ENCODE measurements at places on chromosomes 6 and 20.

DNA sequence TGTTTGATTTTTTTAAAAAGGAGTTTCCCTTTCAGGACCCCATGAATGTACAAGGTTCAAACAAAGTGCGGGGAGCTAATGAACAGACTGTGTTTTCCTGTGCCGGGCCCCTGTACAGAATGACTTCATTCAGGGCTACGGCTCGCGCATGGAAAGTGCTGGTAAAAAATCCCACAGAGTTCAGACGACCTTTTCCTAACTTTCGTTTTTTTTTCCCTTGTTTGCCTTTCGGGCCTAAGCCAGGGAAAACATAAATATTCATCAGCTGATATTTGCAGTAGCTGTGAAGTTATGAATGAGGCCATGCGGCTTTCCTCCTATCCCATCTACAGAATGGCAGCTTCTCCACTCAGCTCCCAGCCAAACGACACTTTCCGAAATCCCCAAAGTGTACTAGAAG is 74.0 kb downstream of the HAO1 start:
- peak; percentile 74 for ATAC-seq

- peak; percentile 98 for ATAC-seq
Measured at GRCh38 chr6:133568970-133569889, 319.7 kb upstream of the TCF21 start.

GRCh38 chr6:22141241-22141745 is 155.5 kb downstream of the PRL start:
- peak; percentile 43 for ATAC-seq

GRCh38 chr6:161984713-161985112 is 710.9 kb upstream of the AGPAT4 start:
- no peak for ATAC-seq

DNA sequence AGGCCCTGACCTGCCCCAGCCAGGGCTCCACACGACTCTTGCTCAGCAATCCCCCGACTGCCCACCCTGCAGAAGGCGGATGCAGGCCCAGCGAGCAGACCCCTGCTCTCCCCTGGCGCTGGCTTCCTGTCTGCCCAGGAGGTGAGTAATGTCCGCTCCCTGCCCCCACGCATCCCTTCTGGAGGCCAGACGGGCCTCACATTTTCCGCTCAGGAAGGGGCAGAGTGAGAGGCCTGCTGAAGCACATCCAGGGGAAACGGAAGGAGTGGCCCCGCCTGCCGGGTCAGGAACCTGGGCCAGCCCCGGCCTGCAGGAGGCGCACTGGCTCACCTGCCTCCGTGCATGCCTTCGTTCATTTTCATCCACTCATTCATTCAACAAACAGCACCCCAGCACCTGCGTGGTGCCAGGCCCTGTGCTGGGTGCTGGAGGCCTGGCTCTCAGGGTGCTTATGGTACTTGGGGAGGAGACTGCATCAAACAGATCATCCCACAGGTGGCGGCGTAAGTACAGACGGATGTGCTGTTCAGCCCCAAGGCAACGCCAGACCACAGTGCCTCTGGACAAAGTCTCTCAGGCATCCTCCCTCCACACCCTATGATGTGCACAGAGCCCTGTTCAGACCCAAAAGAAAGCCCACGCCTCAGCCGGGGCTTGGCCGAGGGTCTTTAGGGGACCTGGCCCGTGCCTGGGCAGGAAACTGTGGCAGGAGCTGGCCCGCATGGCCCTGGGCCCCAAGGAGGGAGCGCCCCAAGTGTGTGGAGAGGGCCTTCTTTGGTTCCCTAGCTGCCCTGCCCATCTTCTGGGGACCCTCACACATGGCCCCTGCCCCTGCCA is 112.1 kb downstream of the ASXL1 start:
- no peak for ATAC-seq

DNA sequence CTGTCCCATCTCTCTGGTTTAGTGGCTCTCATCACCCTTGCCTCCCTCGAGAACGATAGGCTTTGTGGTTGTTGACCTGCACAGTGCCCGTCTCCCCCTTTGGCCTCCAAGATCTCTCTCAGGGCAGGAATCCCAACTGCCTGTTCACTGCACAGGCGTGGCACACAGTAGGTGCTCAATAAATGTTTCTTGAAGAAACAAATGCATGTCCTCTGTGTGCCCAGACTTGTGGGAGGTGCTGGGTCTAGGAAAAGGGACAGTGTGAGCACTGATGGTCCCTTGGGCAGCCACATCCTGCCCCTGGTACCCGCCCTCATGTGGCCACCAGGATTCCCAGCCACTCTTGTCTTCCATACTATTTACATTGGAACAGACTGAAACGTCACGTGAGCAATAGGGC is 2.6 kb upstream of the BPIFB6 start:
- no peak for ATAC-seq

DNA sequence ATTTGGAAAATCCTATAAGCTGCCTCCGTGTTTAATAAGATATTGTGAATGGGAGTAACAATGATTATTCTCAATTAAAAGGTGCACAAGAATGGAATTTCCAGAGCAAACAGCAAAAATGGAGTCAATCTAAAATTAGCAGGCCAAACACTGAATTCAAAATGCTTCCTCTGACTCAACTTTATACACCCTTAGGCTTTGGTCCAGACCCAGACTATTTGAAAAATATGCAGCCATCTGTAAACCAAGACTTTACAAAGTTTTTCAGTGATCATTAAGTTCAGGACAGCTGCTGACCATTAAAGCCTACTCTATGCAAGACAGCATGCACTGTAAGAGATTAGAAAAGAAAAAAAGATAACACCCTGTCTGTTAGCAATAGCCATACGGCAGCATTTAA is 39.4 kb upstream of the CCN6 start:
- no peak for ATAC-seq

DNA sequence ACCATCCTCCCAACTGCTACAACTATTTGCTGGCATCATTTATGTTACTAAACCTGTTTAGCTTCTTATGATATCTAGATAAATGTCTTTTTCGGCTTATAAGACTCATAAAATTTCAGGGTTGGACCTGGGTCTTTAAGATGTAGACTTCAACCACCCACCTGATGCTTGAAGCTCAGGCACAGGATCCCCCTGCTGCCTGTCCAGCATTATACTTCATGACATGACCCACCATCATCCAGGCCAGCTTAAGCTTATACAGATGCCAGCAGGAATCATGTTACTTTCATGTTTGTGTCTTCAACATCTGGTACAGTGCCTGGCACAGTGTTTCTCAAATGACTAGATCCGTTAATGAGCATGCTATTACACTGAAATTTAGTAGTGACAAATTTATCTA is 47.4 kb downstream of the SLC17A5 start:
- no peak for ATAC-seq

DNA sequence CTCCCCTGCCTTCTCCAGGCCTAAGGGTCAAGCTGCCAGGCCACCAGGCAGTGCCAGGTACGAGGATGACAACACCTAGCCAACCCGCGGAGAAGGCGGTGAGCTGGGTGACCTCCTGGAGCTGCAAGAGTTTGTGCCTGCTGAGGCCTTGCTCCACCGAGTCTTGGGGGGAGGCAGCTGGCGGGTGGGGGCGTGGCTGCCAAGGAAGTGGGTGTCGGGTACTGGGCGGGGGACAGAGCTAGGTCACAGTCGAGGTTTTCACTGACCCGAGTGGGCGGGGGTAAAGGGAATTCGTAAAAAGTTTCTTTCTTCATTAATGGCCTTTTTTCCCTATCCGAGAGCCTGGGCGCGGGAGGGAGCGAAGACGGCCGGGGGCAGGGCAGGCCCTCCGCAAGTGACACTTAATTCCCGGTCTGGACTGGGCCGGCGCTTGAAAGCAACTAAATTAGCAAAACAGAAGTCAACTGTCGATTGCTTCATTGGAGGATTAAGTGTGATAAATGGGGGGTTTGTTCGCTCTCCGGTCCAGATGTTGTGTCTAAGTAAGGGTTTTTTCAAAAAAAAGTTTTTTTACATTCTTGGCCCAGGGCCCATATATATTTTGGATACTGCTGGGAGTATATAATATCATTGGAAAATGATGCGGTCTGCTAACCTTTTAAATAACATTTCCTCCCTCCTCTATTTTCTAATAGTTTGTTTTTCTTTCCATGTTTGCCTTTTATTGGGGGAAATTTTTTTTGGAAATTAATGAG is 43.1 kb upstream of the FOXP4 start:
- ATAC-seq, result no peak

- no peak for ATAC-seq
Measured at GRCh38 chr6:96522465-96523009, 931 bp downstream of the UFL1 start.

DNA sequence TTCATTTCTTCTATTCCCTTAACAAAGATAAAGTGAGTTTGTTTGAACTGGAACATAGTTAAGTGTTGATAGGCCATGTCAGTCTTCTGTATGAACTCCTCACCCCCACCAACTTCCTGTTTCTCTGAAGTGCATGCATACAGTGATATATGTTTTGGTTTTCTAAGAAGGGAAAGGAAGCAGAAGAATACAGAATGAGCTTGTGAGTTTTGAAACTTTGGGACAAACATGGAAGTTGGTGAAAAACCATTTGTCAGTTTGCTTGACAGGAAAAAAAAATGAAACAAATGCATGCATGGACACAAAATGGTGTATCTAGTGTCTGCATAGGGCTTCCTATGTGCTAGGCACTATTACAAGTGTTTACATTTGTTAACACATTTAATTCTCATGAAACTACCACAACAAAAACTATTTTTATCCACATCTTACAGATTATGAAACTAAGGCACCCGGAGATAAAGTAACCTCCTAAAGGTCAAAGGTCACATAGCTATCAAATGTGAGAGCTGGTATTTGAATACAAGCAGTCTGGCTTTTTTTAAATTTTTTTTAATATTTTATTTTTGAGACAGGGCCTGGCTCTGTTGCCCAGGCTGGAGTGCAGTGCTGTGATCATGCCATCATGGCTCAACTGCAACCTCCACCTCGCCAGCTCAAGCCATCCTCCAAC is 105.9 kb downstream of the ADGRB3 start:
- ATAC-seq, result no peak

GRCh38 chr6:18323935-18324705 is 59.8 kb upstream of the DEK start:
- ATAC-seq, result peak; percentile 68

DNA sequence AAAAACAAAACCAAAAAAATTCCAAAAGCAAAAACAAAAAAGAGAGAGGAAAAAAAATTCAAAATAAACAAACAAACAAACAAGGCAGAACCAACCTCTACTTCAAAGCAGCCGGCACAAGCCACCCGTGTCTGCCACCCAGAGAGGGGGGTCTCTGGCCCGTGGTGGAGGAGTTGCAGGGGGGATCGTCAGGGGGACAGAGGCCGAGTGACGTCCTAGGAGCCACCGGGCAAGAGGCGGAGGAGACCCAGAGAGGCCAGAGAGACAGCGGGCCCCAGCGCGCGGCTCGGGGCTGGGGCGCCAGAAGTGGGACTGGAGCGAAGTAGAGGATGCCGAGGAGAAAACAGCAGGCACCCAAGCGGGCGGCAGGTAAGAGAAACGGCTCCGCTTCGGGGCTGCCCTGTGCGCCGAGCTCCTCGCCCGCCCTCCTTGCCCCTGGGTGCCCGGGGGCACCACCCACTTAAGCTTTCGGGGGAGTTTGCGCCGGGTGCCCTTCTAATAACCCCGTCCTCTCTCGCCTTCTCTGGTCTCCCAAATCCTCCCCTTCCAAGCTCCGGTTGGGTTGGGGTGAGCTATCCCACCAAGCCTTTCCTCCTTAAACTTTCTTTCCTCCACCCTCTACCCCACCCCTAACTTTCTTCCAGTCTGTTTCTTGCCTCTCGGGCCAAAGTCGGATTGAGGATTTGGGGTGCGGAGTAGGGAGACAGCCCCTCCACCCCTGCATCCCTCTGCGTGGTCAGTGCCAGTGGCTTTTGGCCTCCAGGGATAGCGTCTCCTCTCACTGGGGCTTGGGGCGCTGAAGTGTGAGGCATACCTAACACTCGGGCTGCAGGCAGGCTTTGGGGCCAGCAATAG is 1.0 kb downstream of the TSHZ2 start:
- ATAC-seq, result peak; percentile 49

DNA sequence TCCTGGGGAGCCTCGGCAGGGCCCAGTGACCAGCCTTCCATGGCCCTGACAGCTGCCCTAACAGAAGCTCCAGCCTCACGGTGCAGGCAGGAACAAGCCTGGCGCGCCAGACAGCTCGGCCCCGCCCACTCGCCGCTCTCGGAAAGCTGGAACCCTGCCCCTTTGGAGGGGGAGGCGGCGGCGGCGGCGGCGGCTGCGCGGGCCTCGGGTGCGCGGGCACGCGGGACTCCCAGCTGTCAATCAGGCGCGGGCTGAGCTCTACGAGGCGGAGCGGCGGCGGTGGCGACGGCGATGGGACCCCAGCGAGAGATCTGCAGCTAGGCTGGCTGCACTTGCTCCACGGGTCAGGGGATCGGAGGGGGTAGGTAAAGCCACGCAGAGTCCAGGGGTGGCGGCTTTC is at the start of gene NRSN1:
Gene NRSN1 (plus strand): TSS at position 236 of the 400 bp plus-strand sequence. CDS start 8,113 bp downstream, outside the sequence.
- peak; percentile 73 for ATAC-seq

- no peak for ATAC-seq
Measured at GRCh38 chr20:37415118-37416085, 69.5 kb downstream of the SRC start.

DNA sequence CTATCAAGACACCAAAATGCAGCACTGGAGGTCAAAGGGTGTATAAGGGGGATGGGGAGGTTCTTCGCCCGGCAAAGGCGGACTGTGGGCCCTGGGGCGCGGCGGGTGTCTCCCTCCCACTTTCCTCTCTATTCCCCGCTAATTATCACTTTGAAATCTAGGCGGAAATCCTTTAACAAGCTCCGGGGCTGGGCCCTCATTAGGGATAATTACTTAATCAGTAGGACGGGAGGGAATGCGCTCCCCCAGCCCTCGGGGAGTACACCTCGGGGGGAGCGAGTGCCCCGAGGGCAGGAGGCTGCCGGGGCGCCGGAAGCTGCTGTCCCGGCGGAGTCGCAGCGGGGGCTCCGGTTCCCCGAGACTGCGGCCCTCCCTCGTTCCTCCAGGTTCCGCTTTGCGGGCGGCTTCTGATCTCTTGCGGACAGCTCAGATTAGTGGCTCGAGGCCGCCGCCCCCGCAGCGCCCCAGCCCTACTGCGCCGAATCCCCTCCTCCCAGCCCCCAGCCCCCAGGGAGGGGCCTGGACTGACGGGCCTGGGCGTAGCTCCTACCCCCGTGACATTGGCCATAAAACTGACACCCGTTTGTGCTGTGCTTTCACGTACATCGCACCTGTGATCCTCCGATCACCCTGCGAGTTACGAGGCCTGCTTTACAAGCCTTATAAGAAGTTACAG is 14.7 kb downstream of the MUCL3 start:
- ATAC-seq, result peak; percentile 97

DNA sequence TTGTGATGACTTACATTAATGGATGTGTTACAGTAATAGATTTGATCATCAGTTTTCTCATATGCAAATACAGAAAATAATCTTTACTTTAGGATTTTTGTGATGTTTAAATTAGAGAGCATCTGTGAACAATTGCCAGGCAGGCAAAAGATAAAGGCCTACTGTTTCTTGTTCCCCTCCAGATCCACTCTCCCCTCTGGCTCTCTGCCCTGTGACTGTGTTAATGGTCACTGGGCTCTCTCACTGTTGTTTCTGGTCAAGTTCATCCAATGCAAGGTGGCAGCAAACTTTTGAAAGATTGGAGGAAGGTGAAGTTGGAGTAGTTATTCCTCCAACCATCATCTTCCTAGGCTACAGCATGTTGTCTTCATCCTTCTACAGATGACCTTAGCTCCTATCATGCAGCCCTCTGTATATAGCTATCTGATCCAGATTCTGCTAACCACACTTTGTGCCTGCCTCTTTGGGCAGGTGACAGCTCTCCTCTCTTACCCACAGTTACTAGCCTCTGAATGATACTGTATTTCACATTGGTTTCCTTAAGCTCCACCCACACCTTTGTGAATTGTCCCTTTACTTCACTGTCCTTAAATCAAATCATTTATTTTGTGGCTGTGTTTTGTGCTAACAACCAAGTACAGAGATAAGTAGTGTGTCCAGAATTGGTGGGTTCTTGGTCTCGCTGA is 48.9 kb upstream of the ARG1 start:
- ATAC-seq, result no peak

- no peak for ATAC-seq
Measured at GRCh38 chr6:16810411-16810810, 49.2 kb upstream of the ATXN1 start.
